ENCODE measurements at places on chromosomes 7 and 10.

- no peak for DNase-seq
Observed at GRCh38 chr7:24730018-24730369, 27.3 kb downstream of the GSDME start.

DNA sequence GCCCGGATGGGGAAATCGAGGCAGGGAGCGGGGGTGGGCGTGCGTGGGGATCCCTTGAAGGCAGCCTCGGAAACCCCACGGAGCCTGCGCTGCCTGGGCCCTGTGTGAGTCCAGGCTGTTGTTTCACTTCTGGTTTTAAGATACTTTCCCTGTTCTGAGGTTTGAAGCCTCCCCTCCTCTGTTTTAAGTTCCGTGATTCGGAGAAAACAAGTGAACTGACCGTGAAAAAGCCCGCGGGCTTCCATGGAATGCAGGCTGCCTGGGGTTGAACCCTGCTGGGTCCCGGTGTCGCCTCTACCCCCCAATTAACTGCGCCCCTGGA, 401 bp downstream of the LRRC27 start:
- no peak for DNase-seq

- DNase-seq = no peak
Observed at GRCh38 chr10:105413997-105414396, 772.9 kb downstream of the SORCS3 start.

DNA sequence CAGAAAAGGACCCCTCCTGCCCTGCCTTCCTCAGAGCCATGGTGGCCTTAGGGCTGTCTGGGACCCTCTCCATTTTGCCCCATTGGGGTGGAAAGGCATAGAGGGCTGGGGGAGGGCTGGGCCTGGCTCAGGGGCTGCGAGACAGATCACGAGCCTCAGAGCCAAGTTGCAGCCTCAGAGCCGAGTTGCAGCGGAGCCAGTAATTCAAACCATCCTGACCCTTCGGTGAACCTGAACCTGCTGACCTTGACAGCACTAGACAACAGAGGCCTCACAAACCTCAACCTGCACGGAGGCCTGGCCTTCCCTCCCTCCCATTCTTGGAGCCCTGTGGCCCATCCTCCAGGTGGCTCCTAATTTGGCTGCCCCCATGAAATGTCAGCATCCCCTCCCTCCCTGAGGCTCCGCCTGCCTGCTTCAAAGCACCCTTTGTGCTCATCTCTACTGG, 45.4 kb downstream of the PAX2 start:
- DNase-seq = no peak

DNA sequence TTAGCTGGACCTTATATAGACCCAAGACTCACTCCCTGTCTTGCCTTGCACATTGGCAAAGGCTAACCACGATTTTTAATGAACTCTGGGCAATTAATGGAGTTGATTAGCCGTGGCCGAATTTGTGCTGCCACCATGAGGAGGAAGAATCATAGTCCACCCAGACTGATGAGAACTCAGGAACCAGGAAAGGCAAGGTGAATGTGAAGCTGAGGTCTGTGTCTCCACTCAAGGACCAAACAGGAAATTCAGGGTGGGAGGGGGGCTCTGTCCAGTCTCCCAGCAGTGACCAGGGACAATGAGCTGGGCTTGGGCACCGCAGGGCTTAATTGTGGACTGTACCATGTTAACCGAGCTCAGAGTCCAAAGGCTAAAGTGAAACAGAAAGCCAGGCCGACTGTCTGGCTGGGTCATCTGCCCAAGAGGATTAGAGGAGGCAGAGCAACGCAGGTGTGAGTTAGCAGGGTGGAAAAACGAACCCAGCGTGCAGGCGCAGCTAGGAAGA, 127.0 kb upstream of the JCAD start:
- no peak for DNase-seq

DNA sequence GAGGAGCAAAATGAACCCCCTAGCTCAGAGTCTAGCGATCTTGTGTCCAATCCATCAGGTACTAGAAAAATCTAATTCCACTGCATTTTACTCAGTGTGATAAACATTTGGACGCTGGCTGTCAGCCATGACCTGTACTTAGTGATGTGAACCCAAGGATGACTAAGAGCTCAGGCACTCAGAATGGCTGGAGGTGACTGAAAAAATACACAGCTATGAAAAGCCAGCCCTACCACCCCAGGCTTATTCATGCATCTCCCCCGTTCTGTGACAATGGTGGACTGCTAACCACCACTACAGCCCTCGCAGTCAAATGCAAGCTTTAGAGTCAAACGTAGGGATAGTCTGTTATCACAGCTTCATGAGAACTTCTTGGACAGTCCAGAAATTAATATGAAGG, 14.9 kb downstream of the AFAP1L2 start:
- no peak for DNase-seq

DNA sequence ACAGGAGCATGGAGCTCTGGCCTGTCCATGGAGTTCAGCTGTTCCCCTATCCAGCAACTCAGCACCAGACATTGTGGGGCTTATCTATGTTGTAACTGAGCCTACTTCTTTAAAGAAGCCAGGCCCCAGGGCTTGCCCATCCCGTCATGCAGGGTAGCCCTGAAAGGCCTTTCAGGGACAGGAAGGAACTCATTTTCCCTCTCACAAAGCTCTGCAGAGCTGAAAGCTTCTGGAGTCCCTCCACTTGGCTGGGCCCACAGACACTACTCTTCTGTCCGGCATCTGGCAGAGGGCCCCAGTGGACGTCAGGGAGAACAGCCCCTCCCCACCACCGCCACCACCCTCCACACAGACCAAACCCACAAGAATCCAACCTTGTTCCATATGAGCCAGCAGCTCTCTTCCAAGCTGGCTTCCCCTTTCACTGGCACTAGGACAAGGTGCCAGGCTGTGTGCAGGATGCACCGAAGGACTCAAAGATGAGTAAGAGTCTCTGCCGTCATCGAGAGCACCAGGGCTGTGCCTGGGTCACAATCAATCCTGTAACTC, 33.1 kb downstream of the DENND2A start:
- no peak for DNase-seq

DNA sequence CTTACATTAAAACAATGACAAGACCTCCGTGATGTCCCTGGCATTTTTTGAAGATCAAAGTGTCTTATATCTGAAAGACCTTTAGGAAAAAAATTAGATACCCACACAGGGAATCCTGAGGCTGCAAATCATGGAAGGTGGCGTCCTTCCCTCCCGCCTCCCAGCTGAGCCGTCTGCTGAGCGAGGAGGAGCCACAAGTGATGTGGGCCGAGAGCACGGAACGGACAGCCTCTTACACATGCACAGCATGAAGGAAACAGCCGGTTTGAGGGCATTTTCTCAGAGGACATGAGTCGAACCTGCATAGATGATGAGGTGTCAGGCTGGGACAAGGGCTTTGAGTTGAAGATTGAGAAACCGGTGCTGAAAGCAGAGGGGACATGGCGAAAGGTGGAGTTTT, 163.3 kb downstream of the ADARB2 start:
- no peak for DNase-seq
